Stimulated activated CD4-positive, alpha-beta T cell treated with anti-CD3 and anti-CD28 coated beads, Interleukin-4, amount 100 ng/mL, for 4 hours (primary cell): ENCODE measurements at places on chromosomes 7 and 10.

- DNase-seq: no peak
Measured at GRCh38 chr10:132475086-132475485, 62.5 kb upstream of the INPP5A start.

- DNase-seq: no peak
Measured at GRCh38 chr10:43964486-43964885, 315.8 kb upstream of the ZNF32 start.

- DNase-seq: no peak
Measured at GRCh38 chr7:42014625-42015618, 222.1 kb downstream of the GLI3 start.

DNA sequence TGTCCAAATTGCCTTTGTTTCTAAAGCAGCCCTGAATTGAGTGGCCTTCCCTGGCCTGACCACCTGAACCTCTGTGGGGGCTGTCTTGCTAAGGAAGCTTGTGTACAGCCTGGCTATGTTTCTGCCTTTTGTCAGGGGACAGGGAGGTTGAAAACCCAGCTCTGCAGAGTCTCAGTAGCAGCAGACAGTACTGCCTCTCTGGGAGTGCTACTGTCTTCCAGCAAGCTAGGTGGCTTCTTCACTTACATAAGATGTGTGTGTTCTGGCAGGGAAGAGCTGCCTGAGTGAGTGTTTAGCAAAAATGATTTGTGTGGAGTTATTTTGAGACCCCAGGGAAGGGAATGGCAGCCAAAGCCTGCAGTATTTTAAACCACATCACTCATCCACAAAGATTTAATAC lies 57.4 kb downstream of the LRRC4 start:
- DNase-seq: no peak

DNA sequence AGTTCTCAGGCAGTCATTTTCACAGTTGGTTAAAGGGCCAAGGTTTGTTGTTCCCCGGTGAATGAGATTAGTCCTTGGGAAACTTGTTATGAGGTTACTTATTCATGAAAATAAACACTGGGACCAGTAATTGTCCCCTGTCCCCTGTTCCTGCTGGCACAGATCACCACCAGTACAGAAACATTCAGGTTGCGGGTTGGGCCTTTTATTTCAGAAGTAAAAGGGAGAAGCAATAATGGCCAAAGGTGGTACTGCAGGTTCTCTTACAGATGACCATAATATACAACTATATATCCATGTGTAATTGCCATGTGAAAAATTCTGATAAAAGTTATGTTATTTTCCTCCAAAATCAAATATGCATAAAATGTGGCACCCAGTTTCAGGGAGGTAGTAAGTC lies 442.0 kb downstream of the SORCS1 start:
- DNase-seq: no peak

DNA sequence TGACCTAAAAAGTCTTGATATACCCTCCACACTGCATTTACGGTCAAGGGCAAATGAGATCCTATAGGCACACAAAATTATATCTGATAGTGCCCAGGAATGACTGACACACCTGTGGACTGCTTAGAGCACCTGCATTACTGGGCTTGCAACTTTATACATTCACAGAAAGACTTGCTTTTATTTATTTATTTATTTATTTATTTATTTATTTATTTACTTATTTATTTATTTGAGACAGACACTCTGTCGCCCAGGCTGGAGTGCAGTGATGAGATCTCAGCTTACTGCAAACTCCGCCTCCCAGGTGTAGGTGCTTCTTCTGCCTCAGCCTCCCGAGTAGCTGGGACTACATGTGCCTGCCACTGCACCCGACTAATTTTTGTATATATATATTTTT lies 6.5 kb upstream of the IFT22 start:
- no peak for DNase-seq

DNA sequence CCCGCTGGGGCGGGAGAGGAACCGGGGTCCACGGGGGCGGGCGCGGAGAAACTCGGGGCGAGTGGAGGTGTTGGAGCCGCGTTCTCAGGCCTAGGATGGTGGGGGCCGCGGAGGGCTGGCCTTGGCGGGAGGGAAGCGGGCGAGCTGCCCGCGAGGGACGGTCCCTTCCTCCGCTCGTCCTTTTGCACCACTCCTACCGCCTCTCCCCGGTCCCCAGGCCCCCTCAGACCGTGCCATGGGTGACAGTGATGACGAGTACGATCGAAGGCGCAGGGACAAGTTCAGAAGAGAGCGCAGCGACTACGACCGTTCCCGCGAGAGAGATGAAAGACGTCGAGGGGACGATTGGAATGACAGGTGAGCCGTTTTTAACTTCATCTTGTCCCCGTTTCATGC lies 451 bp downstream of the SRRT start:
- no peak for DNase-seq

DNA sequence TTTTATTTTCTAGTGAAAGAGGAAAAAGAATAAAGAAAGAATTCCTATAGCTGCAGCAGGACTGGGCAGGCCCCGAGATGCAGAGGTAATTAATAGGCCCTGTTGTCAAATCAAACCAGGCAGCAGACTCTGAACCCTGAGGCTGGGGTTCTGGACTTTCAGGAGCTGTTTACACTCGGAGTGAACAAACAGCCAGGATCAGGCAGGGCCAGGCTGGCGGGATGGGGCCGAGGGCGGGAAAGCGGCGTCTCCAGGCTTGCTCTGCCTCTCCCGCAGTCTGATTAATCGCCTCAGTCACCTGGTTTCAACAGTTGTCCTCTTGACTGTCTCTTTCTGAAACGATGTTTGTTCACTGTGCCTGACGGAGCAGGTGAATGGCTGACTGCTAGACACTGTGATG lies 675.4 kb upstream of the FOXK1 start:
- DNase-seq: no peak
